ENCODE measurements at places on chromosomes 5 and 9.

GRCh38 chr5:180807046-180807445 lies 4.4 kb upstream of the MGAT1 start:
- no peak for DNase-seq

- DNase-seq, result no peak
Measured at GRCh38 chr9:84442712-84443111, 102.2 kb upstream of the SLC28A3 start.

DNA sequence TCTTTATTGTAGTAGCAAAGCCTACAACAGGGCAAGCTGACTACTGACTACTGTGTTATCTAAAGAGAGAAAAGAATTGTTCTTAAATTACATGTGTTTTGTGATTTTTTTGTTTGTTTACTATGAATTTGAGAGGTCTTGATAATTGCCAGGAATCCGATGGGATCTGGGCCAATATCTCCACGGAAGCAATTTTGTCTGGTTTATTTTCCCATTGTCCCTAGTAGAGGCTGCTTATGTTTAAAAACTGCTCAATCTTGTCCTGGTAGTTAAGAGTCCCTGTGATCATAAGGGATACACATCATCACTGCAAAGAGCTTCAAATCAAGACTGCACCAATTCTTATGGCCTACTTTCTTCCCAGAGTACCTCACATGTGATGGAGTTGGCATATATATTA lies 94.4 kb downstream of the GLDC start:
- DNase-seq, result no peak

GRCh38 chr5:170655476-170655875 lies 128.0 kb upstream of the GABRP start:
- no peak for DNase-seq

DNA sequence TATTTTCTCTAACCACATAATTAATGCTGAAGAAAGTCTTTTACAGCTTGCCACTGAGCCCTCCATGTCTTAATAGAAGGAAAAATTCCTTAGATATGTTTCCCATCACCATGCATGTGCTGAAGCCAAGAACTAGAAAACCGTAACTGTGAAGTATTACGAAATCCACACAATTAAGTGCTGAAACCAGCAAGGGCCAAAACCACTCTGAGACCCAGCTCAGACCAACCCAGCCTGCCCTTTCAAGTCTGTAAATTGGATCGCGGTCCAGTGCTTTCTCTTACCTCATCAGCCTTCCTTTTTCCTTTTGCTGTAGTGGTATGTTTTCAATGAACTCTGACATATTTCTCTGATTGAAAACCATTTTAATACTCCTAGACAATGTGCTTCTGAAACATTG lies 26.3 kb downstream of the SEMA5A start:
- no peak for DNase-seq

GRCh38 chr5:67672636-67673035 lies 476.0 kb upstream of the CD180 start:
- DNase-seq, result no peak

DNA sequence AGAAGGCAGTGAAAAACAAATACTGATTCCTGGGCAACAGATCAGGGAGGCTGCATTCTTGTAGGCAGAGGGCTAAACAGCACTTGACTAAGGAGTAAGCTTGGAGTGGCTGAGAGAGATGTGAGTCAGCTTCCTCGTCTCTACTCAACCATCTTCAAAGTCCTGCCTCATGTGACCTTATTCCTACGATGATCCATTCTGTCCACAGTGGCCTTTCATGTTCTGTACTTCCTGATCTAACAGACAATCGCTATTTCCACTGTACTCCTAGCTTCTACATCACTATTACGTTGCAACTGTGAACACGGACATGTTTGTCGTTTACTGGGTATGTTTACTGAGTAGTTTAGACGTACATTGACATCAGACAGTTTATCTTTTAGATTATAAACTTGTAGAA lies 365.4 kb downstream of the ARL15 start:
- no peak for DNase-seq

- no peak for DNase-seq
Measured at GRCh38 chr5:84783003-84783402, 398.3 kb upstream of the EDIL3 start.

DNA sequence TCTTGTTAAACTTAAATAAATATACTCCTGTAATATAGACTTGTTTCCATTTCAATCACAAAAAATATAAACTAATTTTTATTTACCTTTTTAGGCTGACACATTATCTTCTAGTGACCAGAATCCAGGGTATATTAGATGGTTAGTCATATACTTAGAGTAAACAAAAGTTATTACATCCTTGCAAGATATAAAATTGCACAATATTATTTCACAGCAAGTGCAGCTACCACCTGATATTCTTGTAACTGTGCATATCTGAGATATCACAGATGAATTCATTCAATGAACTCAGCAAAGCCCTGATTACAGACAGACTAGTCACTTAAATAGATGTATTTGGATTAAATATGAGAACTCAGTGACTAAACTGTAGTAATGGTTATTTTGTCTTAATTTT lies 25.6 kb upstream of the ARRDC3 start:
- no peak for DNase-seq

- no peak for DNase-seq
Measured at GRCh38 chr5:160382346-160382745, 11.9 kb upstream of the C1QTNF2 start.

DNA sequence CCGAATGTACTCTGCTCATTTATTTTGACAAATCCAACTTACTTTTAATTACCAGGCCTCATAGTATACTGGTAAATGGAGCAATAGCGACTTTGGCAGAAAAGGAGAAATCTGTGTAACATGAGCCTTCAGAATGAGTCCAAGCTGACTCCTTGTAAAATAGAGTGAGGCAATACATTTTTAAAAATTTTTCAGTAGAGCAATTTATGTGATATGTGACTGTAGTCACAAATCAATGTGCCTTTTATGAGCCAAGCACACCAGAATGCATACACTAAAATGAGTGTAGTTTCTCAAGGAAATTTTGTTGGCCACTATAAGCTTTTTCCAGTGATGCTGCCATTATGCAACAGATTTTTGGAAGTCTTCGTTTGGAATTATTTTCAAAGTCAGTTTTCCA lies 73.8 kb downstream of the SNCAIP start:
- no peak for DNase-seq

- no peak for DNase-seq
Measured at GRCh38 chr9:80701061-80701460, 988.3 kb downstream of the TLE1 start.

DNA sequence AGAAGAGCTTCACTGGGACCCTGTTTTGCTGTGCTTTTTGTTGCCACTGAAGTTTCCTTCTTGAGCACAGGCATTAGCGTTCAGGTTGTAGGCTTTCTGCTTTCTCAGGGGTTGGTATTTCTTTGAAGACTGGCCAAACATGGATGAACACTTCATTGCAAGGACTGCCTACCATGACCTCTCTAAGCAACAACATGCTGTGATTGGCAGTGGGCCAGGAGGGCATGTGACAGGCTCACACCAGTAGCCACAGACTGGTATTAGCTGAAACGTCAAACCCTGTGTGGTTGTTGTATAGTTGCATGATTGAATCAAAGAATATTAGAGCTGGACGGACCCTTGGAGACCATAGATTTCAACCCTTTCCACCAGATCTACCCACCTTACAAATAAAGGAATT lies 20.0 kb upstream of the MLANA start:
- no peak for DNase-seq

DNA sequence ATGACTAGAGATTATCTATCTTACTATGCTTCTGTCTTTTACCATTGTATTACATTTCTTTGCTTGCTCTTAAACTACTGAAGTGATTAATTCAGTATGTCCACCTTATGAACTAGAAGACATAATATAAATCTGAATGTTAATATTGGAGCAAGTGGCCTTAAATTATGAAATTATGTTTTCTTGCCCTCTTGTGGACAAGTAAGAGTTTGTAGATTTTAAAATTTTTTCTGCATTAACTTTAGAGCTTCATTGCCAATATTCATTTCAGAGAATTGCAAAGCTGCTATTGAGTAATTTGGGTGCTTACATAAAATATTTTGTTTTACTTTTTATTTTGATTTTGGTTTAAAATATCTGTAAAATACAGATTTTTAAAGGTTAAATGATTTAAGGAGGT lies 55.3 kb downstream of the RANBP17 start:
- DNase-seq, result no peak

DNA sequence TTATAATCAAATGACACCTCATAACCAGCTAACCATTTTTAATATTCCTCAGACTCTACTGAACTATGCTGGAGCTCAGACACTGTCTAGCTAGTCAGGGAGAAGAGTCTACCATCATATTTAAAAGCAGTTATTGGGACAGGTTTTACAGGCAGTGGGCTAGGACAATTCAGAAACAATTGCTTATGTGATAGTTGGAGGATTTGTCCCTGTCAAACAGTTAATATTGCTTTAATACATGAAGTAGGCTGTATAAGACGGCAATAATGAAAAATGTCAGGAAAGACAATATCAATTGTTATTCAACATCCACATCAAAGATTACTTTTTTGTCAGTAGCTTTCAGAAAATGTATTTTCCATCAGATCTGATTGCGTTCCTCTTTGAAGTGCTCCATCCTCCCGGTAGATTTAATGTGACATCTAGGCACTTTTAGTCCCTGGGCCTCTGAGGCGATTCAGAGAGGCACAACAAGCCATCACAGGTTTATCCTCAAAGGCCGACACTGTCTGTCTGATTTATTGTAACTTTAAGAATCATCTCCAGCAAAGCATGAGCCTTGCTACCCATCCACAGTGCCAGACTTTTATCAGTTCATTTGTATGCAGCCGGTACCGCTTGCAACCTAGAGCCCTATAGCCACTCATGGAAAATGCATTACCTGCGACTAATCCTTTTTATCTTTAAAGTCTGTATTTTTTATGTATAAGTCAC lies 152.2 kb downstream of the PSAT1 start:
- no peak for DNase-seq

- no peak for DNase-seq
Measured at GRCh38 chr5:125554355-125554754, 807.9 kb upstream of the ZNF608 start.

DNA sequence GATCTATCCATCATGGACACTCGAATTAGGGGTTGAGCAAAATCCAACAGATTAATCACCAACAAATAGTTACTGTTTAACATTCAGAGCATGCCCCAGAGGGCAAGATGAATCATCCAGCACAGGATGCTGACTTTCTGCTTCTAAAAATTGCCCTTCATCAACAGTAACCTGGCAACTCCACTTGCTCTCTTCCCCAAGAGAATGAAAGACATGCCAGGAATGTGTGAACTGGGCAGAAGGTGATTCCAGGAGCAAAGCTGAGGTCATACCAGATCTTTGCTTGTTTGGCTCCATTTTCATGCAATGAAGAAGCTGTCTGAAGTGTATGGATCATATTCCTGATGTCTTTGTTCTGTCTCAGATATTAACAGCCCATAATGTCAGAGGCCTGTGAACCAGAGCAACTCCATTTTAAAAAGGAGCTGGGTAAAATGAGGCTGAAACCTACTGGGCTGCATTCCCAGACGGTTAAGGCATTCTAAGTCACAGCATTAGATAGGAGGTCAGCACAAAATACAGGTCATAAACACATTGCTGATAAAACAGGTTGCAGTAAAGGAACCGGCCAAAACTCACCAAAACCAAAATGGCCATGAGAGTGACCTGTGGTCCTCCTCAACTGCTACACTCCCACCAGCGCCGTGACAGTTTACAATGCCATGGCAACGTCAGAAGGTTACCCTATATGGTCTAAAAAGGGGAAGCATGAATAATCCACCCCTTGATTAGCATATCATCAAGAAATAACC lies 2.5 kb upstream of the ZNF367 start:
- DNase-seq, result no peak

GRCh38 chr5:150026682-150027172 lies 26.2 kb downstream of the HMGXB3 start:
- DNase-seq, result no peak

- DNase-seq, result no peak
Measured at GRCh38 chr9:70012569-70012968, 31.1 kb upstream of the MAMDC2 start.

DNA sequence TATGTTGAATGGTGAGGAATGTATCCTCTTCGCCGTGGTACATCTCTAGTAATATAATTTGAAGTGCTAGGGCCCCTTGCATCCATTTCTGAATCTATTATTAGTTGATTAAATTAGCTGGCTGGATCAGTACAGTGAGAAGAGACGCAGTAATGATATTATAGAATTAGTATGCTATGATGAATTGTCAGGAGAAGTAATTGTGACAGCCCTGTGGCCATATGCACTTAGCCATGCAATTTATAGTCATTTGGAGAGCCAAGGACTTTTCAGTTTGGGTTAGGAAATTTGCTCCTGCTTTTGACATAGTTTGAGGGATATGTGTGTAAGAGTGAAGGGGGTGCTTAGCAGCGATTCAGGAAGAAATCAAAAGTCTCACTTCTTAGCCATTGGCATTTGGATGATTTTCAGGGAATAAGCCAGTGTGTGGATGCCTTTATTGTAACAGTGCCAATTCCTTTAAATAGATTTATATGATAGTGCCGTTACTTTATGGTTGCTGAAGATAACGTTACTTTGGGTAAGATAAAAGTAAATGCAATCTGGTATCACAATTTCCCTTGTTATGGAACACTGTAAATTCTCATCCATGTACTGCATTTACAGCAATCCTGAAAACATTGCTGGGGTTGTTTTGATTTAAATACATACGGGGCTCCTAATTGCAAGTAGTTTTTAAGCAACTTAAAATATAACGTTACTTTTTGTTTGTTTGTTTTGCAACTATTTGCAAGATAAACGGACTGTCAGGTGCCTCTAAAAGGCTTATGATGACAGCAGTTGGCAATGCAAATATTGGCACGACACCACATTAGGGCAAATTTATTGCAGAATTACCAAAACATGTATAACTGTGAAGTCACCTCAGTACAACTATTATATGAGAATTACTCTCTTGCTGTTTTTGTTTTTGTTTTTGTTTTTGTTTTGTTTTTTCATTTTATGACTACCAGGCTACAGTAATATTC lies 875.4 kb upstream of the WWC1 start:
- no peak for DNase-seq

DNA sequence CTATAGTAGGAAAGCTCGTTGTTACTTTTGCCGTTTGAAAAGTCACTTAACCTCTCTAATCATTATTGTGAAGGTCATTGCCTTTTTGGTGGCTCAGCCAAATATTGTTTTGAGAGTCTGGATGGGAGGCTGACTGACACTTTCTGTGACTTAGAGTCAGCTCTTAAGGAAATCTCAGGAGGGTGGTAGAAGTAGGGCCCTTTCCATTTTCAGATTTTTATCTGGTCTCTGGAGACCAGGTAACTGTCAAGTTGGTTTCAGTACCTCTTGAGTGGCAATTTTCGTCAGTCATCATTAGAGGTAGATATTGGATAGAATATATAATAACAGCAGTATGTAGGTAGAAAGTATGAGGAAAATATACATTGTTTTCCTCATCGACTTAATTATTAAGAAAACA lies 23.3 kb downstream of the UGCG start:
- no peak for DNase-seq

GRCh38 chr5:157745041-157745456 lies 1.5 kb downstream of the LSM11 start:
- DNase-seq, result no peak

DNA sequence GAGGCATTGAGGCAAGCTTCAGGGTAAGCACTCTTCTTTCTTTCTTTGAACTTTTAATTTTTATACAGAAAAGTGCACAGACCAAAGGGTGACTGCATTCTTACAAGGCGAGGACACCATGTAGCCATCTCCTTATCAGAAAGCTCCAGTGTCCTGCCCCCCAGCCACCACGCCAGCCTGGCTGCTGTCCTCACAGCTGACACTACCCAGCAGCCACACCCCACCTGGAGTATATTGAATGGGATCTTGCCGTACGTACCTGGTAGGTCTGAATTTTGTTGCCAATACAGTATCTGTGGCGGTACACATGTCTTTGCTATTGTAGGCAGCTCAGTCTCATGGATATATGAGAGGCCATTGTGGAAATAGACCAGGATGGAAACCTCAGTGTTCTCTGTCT lies 284.0 kb upstream of the IRX2 start:
- DNase-seq, result no peak

Measured in central memory CD4-positive, alpha-beta T cell (primary cell).